ENCODE measurements at places on chromosomes 3 and 15. TPM values are rescaled to one million over a fixed set of nuclear protein-coding genes. Genes with fewer than 3 reads are reported as not detected.

GRCh38 chr3:75978686-75979085, 193.3 kb upstream of the ZNF717 start:
- no peak for DNase-seq

GRCh38 chr15:31062911-31063310, 38.6 kb downstream of the TRPM1 start:
- no peak for DNase-seq

DNA sequence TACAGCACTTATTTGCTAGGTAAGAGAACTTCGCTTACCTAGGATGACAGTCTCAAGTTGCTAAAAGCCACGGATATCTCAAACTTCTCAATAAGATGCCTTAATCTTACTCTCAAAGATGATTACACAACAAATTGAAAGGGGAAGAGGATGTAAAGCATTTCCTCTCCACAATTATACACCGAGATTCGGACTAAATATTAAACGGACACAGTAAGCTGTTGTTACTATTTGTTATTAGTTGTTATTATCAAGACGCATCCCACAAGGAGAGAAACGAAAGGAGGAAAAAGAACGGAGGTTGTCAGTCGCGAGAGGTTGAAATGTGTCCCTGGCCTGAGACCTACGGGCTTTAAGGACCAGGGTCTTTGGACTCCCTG, 660 bp downstream of the ZNF106 start:
- peak; percentile 49 for DNase-seq

The TTLL13 gene
- 0.28 TPM for total RNA-seq

DNA sequence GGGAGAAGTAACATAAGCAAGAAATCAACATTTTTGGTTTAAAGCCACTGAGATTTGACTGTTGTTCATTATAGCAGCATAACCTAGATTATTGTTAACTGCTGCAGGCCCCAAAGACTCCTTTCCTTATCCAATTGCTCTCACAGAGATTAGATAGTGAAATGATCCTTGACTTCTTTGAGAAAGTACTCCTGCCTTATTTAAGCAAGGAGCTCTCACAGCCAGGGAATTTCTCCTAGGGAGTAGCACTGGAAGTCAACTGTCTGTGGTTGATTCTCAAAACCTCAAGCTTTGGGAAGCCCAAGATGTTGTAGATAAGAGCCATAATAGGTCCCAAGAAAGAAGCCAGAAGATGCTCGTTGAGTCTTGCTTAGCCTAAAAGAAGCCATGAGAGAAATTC, 151.8 kb upstream of the TSC22D2 start:
- DNase-seq: no peak

- no peak for DNase-seq
Measured at GRCh38 chr3:123749711-123750110, 134.4 kb downstream of the MYLK start.

The PSMD2 gene
- total RNA-seq: 306 TPM

DNA sequence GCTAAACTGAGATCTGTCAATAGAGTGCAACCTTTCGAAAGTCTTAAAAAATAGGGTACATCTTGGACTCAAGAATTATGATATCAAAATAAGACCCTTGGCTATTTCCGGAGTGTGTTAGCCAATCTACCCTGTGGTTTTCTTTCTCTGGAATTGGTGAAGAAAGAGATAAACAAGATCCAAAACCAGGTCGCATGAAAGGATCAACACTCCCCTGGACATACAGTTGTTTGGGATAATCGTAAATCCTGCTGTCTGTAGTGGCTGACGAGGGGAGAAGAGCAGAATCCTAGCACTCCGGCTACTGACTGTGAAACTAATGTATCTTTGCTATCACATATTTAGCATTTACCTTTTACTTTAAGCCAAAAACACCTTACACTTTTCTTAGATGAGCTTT, 30.9 kb downstream of the FNDC3B start:
- DNase-seq: no peak

DNA sequence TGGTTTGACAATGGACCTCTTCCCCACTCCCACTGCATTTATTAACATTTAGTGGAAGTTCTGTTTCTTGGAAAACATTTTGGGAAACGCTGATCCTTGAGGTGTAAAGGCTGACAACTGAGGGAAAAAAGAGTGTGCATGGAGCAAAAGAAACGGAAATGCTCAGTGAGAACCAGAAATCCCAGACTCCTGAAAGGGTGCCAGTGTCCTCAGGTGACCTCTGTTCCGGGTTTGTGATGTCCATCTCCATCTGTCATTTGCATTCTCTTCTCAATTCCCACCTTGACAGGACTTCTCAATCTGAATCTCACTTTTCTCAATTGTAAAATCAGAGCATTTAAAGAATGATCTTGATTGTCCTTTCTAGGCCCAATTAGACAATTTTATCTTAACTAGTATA, 71.1 kb upstream of the FAM3D start:
- DNase-seq: no peak

DNA sequence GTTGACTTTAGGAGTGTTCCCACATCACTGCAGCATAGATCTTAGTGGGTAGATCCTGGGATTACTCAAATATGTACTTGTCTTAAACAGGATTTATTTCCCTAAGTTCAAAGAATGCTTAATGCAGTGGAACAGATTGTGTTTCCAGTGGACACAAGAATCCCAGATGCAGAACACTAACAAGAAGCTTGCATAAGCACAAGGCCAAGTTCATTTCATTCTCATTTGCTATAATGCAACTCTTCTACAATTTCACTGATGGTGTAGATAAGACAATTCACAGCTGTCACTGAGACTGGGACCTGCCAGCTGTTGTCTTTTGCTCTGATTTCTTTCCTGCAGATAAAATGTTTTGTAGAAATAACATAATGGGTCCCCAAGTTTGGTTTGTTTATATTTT, 225.6 kb downstream of the NFKBIZ start:
- no peak for DNase-seq

GRCh38 chr15:91422797-91423196, 322.7 kb downstream of the SV2B start:
- no peak for DNase-seq

- peak; percentile 34 for DNase-seq
Measured at GRCh38 chr3:50364573-50365079, 5.3 kb upstream of the TMEM115 start.

GRCh38 chr15:55253580-55253979, 36.0 kb downstream of the RAB27A start:
- DNase-seq: no peak

The RASSF1 gene
- 24.2 TPM for total RNA-seq

DNA sequence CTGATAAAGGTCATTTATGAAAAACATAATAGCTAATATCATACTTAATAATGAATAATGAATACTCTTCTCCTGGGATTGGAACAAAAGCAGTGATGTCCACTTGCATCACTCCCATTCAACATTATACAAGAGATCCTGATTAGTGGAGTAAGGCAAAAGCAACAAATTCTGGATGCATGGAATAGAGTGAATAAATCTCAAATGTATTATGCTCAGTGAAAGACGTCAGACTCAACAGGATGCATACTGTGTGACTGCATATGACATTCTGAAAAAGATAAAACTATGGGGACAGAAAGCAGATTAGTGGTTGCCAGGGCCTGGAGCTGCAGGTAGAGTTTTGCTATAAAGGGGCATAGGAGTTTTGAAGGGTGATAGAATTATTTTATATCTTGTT, 77.6 kb upstream of the ZBTB20 start:
- no peak for DNase-seq

- peak; percentile 59 for DNase-seq
Measured at GRCh38 chr3:165854696-165855095, 17.5 kb upstream of the BCHE start.

GRCh38 chr3:20043396-20043795, 3.1 kb downstream of the KAT2B start:
- peak; percentile 29 for DNase-seq

DNA sequence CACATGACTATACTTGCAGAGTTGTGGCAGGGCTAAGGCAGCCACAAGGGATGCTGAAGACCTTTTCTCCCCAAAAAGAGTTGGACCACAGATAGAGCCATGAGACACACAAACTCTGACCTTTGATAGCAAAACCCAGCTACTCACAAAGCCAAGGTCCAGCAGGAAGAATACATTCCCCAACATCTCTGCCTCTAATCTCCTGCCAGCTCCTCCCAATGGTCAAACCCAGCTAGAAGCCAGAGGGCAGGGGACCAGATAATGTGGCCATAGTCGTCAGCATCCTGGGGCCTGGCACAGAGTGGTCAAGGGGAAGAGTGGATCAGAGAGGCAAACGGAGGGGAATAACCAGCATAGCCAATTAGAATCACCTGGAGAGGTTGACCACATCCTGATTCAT, 28.2 kb downstream of the SLC6A1 start:
- DNase-seq: no peak

DNA sequence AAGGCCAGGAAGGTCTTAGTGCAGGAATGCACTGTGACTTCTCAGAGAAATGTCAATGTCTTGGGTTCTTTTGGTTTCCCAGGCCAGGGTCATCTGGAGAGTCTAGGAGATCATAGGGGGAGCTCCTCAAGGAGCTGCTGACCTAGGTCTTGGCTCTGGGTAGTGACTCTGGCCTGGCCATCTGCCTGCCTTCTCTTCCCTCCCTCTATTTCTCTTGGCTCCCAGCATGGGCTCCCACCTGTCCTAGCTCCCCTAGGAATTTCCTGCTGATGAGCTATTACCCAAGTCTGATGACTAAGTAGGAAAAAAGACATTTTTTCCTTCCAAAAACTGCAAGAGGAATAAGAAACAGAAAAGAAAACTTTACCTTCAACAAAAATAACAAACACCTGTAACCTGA, 57.4 kb downstream of the BSN start:
- DNase-seq: no peak

GRCh38 chr3:39327746-39328349, 1.7 kb upstream of the CCR8 start:
- DNase-seq: no peak

- DNase-seq: no peak
Measured at GRCh38 chr3:8975081-8976020, 12.1 kb upstream of the RAD18 start.

DNA sequence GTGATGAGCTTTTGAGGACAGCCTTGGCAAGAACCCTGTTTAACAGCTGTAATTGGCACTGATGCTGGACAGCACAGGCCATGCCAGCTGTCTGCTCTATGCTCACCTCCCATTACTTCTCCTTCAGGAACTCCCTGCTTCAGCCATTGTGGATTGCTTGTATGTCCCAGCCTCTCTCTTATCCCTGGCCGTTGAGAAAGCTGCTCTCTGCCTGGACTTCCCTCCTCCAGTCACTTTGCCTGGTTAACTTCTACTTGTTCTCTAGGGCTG, 444.5 kb downstream of the EPHB1 start:
- no peak for DNase-seq

DNA sequence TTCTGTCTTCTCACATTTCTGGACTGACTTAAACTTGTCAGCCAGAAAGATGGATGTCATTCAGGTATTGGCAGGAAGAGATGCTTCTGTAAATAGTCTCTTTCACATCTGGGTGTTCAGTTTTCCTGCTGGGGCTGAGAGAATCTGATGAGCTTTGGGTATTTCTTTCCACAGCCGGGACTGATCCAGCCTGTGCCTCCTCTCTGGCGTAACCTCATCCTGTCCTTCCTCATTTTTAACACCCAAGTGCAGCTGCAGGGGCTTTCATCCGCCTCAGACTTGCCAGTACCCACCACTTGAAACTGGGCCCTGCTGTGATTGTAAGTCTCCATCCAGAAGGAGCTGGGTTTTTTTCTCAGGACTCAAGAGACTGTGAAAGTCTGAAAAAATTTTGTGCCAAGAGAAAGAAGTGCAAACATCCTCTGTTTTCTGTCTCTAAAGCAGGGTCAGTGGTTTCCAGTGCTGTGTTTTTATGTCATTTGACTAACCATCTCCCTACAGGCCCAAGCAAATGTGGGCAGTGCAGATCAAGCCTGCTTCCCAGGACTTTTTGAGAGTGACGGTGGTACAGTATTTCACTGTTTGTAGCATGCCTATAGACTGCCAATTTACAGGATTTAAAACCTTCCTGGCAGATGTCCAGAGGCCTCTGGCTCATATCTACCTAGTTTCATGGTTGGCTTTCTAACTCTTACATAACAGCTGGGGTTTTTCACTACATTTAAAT, 342.7 kb downstream of the PTPRG start:
- no peak for DNase-seq

The MINDY2 gene
- total RNA-seq: 11.0 TPM

GRCh38 chr3:113663324-113663750, 33.1 kb downstream of the USF3 start:
- DNase-seq: peak; percentile 57

DNA sequence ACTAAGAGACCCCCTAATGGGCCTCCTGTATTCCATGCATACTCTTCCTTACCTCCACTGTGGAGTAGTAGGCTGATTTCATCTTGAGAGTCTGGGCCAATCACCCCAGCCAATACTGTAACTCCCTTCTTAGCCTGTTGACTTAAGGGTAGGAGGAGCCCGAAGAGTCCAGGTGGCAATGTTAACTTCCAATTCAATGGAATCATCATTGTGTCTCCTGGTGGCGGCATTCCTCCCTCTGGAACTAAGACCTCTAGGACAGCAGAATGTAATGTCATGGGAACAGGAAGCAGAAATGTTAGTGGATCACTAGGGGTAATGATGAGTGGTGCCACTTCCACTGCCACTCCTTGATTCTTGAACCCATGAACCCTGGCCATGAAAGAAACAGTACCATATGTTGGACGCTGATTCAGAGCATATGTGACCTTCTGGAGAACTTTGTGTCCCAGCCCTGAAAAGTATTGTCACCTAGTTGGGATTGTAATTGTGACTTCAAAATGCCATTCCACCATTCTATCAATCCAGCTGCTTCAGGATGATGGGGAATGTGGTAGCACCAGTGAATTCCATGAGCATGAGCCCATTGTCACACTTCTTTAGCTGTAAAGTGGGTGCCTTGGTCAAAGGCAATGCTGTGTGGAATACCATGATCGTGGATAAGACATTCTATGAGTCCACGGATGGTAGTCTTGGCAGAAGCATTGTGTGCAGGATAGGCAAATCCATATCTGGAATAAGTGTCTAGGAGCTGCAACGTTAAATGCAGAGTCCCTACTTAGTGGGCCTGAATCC, 24.9 kb downstream of the NAALADL2 start:
- DNase-seq: no peak

GRCh38 chr3:66586853-66587252, 86.0 kb upstream of the LRIG1 start:
- no peak for DNase-seq

The DUOXA2 gene
- not detected for total RNA-seq

DNA sequence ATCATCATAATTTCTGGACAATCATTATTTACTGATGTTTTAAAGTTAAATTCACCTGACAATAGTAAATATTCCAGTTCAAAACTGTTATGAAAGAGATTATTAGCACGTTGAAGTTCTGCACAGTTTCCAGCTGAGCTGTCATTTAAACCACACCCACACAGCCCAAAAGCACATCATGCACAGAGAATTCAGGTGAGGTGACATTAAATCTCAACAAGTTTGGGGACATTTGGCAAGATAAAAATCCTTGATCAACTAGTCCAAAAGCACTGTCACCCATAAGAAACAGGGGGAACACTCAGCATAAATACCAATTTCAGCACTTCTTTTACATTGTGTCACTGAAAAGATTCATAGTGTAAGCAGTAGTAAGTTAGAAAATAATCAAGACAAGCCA, 6.9 kb downstream of the NCEH1 start:
- DNase-seq: no peak

DNA sequence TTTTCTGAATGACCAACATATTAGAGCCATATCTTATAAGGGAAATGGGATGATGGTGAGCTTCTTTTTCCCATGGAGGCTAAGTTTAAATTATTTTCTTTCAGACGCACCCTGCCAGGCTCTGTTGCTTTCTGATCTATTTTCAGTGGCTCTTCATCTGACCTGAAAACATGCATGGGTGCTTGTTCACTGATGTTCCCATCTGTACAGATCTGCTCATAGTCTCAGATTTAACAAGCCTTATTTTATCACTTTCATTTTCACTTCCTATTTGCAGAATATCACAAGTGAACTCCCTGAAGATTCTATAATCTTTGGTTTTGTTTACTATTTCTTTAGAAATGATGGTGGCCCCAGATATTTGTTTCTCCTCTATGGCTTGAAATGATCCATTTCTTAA, 31.1 kb upstream of the SUCLG2 start:
- DNase-seq: no peak
